Amniotic epithelial cell (primary cell): ENCODE measurements at places on chromosomes 13 and 19.

DNA sequence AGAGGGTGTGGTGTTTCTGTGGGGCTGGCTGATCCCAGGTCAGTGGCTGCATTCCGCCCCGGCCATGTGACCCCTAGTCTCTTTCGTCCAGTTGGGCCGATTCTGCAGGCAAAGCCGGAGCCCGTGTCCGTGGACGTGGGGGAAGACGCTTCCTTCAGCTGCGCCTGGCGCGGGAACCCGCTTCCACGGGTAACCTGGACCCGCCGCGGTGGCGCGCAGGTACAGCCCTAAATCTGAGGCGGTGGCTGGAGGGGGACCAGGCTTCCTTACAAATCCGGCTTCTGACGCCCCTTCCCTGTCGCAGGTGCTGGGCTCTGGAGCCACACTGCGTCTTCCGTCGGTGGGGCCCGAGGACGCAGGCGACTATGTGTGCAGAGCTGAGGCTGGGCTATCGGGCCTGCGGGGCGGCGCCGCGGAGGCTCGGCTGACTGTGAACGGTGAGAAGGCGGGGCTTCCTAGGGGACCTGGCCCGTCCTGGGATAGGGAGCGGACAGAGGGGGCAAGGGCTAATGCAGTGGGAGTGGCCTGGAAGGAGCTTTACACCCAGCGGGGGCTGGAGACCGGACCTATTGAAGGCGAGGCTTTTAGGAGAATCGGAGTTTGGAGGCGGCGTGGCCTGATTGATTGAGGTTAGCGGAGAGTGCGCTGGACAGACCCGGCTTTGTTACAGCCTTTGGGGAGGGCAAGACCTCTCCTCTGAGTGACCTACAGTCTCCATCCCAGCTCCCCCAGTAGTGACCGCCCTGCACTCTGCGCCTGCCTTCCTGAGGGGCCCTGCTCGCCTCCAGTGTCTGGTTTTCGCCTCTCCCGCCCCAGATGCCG lies 4.3 kb downstream of the KIRREL2 start:
- DNase-seq, result no peak

DNA sequence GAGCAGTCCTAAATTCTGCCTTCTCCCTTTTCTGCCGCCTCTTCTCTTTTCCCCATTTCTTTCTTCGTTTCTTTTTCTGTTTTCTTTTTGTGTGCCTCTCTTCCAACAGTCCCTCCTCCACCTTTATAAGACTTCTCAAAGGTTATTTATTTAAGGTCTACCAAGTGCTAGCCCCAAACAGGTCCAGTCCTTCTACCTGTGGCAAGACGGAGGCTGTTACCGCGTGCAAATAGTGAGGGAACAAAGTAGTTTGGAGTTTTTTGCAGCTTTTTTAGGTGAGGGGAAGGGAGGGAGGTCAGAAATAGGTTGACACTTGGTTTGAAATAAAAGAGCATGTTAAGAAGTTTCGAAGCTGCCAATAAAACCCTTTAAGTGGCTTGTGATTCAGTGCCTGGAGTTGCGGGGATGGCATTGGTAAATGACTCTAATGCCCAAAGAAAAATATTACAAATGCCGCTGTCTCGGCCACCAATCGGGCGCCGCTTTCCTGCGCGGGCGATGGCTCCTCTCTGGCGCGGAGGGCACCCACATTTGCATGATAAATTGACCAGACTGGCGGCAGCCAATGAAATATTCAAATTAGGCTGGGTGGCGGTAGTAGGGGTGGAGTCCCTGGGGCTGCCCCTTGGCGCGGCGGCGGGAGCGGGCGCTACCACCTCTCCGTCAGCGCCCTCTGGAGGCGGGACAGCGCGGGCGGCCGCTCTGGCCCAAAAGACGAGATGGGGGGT lies 7.5 kb upstream of the TSHZ3 start:
- no peak for DNase-seq

DNA sequence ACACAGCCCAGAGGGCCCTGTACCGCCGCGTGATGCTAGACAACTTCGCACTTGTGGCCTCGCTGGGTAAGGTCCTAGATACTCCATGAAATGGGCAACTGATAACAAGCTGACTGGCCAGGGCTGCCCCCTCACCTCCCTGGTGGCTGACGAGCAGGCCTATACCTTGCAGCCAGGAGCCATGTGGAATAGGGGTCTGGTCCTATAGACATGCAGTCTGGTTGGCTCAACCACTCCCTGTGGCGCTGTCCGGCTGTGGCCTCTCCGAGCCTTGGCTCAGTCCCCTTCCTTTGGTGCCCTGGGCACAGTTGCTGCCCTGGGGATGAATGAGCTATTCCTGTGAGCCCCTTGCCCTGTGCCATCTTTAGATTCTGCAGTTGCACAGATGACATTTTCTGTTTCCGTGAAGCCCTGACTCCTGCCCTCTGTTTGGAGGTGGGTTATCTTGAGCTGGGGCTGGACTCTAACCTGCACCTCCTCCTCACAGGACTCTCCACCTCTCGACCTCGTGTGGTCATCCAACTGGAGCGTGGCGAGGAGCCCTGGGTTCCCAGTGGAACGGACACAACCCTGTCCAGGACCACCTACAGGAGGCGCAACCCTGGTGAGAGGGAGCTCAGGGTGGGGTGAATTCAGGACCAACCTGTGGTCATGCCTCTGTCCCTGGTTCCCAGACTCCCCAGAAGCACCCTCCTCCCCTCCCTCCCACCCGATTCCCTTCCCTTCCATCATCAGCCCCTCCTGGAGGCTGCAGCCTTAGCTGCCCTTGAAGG lies 2.5 kb downstream of the ZNF324 start:
- no peak for DNase-seq

- no peak for DNase-seq
These were observed 45.8 kb downstream of the MIPEP start for GRCh38 chr13:23843436-23843835.
